NCI-H1436 (cell line): ENCODE measurements at places on chromosomes 13 and 19.

GRCh38 chr13:95226050-95226449 lies 75.2 kb downstream of the ABCC4 start:
- DNase-seq = no peak

DNA sequence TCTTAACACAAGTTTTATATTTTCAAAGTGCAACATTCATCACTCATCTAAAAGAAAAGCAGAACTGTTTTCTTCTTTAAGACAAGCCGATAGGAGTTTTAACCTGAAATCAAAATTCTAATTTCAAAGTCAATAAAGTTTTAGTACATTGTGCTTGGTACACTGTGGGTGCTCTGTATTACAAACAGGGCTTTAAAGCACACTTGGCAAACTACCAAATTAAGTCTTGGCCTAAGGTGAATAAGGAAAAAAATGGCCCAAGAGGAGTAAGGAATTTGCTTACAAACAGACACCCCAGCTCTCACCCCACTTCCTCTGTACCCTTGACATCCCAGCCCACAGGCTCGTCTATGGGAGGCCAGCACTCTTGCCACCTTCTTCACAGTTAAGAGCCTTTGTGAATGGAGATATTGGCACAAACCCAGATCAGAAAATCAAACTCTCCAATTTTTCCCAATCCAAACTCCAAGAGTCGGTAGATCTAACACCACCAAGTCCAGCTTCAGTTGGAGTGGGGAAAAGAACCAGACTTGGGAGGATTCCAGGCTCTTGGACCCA lies 66.0 kb downstream of the ABCC4 start:
- no peak for DNase-seq

DNA sequence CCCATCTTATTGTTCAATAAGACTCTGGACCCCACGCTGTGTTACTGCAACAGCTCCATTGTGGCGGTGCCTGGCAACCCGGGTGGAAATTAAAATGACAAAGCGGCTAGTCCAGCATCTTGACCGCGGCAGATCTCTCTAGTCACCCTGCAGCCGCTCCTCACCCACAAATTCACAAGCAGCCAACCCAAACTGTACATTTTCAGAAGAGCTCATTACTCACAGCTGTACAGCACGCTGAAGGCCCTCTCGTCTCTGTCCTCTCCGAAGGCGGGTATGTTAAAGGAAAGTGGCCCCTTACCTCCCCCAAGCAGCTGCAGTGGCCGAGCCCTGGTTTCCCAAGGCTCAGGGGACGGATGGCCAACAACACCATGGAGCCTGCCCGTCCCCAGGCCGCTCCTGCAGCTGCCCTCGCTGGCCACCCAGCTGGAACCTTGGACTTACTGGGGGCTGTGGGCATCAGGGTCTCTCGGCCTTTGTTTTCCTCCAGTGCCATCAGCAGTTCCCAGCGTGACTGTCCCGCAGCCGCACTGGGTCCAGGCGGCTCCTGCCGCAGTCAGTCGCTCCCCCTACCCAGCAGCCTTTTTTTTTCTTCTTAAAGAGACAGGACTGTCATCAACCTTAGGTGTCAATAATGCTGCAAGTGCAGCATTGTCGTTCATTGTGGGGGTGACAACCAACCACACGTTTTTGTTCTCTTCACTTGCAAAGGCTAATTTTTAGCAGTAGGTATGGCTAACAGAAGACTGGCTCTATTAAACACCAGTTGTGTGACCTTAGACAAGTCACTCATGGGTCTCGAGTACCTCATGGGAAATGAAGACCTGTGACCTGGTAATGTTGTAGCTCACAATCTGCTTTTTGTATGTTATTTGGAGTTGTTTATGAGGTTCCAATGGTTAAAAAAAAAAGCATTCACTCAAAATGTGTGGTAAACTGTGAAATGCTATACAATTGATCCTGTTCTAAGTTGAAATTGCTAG lies at the start of gene SACS:
Gene SACS (minus strand): TSS at position 532 of the 983 bp plus-strand sequence. CDS start 22,463 bp downstream, outside the sequence.
- no peak for DNase-seq

DNA sequence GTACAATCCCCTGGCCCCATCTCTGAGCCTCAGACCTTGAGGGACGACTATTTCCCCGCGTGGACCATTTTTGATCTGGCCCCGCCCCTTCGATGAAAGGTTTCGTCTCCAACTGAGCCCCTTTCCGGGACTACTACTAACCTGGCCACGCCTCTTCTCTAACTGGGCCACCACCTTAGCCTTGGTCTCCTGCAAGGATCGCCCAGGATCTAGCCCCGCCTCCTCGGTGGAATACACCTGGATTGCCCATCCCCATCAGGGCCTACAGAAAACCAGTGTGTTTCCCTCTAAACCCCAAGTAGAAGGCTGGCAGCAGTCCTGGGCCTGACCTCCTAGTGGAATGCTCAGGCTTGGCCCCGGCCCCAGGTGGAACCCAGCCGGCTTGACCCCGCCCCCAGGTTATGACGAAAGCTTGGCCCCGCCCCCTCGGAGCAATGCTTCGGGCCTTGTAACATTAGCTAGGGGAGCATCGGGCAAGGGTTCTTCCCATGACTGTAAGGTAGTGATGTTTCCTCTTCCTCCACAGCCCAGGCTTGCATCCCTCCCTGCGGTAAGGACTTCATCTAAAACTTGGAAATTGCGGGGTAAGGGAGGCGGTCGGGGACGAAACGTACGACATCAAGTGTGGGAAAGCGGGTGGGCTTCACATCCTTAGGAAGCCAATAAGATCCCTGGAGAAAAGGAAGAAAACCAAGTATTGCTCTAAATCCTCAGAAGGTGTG lies 9.1 kb downstream of the SPACA6 start:
- no peak for DNase-seq

- DNase-seq = no peak
These were observed 243.5 kb downstream of the ITGBL1 start for GRCh38 chr13:101695870-101696516.

- DNase-seq = no peak
These were observed 38.4 kb downstream of the GNG7 start for GRCh38 chr19:2663920-2664571.

- no peak for DNase-seq
These were observed 15.9 kb upstream of the EPHX3 start for GRCh38 chr19:15248106-15248505.

GRCh38 chr19:49676136-49676783 lies 811 bp upstream of the PRMT1 start:
- peak; percentile 95 for DNase-seq

- no peak for DNase-seq
These were observed 25.2 kb upstream of the ZNF845 start for GRCh38 chr19:53308339-53308811.

DNA sequence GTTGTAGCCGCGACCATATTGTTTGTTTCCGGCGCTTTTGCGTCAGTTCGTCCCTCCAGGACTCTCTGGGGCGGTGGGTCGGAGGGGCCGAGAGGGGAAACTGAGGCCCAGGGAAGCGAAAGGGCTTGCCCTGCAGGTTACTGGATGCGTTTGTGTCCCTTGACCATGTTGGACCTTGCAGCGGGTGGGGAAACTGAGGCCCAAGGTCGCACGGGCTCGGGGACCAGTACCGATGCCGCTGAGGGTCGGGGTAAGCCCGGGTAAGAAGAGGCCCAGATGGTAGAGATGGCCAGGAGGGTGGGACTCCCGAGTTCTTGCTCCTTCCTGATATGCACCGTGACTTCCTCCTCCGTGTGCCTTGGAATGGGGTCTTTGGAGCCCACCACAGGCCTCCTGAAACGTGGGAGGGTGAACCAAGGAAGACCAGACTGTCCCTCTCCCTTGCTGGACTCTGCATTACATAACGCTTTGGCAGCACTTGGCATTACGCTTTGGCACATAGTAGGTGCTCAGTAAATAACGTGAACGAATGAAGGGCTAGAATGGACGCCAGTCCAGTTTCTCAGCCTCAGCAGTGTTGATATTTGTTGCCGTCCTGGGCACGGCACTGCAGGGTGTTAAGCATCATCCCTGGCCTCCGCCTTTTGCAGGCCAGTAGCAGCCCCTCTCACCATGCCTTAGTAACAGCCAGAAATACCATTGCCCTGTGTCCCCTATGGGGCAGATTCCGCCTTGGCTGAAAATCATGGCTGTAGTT lies 743 bp downstream of the CHAF1A start:
- DNase-seq = no peak

GRCh38 chr13:95295026-95295425 lies 6.2 kb downstream of the ABCC4 start:
- DNase-seq = no peak

DNA sequence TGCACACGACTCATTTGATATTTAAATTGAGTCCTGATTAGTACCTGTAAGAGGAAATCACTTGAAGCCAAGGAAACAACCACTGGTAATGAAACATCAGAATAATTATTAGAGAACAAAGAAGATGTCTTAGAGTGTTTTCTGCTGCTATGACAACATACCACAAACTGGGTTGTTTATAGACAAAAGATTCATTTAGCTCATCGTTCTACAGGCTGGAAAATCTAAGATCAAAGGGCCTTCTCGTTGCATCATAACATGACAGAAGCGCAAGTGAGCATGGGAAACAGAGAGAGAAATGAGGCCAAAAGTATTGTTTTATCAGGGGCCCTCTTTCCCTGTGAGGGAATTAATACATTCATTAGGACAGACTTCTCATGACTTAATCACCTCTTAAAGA lies 1024.0 kb upstream of the PCDH9 start:
- no peak for DNase-seq

- no peak for DNase-seq
These were observed 24.3 kb upstream of the MYDGF start for GRCh38 chr19:4694211-4694987.

- DNase-seq = no peak
These were observed at the start of gene LILRB5 for GRCh38 chr19:54257116-54257480. TSS of gene LILRB5 (minus strand) at chr19:54257273. CDS start at chr19:54257193, 80 bp downstream.

DNA sequence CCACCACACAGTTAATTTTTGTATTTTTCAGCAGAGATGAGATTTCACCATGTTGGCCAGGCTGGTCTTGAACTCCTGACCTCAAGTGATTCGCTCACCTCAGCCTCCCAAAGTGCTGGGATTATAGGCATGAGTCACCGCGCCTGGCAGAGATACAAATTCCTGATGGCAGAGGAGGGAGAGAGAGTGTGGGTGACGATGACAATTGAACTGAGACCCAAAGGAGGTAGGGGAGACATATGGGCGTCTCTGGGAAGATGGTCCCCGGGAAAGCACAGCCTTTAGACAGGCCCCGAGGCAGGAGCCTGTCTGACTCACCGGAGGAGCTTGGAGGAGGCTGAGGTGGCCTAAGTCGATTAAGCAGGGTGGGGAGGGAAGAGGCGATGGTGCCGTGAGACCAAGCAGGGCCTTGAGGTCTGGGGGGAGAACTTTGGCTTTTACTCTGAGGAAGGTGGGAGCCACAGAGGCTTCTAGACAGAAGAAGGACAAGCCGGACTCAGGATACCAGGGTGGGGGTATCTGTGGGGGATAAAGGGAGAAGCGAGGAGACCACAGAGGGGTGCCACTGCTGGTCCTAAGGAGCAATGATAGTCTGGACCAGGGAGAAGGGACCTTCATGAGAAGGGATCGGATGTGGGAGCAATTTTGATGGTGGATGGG lies 38.2 kb downstream of the ARRDC2 start:
- no peak for DNase-seq

DNA sequence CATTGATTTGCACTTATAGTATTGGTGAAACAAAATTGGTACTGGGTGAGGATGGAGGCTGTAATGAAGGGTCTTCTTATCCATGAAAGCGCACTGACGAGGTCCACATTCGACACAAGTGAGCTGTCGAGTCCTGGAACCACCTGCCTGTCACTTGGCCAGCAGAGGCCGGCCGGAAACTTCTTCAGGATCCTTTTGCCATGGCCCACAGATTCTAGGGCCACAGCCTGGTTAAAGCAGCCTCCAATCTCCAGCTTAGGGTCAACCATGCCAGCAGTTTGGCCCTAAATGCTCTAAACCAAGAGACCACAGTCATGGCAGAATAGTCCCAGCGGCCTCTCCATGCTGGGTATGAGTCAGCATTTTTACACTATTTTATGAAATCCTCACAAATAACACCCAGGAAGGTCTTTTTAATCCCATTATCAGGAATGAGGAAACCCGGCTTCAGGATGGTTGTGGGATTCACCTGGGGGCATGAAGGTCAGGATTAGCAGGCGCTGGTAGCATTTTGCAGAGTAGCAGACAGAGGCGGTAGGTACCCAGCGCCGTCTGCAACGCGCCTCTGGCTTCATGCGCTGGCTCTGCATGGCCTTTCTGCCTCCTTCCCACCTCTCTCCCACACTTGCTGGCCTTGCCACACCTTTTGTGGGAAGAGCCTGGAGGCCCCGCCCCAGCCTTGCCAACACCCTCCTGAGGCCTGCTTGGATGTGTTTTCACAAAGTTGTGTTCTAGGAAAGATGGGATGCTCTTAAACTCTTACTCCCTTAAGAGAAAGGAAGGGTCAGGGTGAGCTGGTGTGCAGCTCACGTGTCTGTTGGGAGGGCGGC lies 15.2 kb downstream of the GAS6 start:
- DNase-seq = no peak

GRCh38 chr19:40689339-40690049 lies 957 bp downstream of the NUMBL start:
- DNase-seq = no peak

- no peak for DNase-seq
These were observed 42.6 kb upstream of the ATP11A start for GRCh38 chr13:112647256-112647655.

- DNase-seq = peak; percentile 65
These were observed 33.0 kb downstream of the UGGT2 start for GRCh38 chr13:96020155-96020575.

DNA sequence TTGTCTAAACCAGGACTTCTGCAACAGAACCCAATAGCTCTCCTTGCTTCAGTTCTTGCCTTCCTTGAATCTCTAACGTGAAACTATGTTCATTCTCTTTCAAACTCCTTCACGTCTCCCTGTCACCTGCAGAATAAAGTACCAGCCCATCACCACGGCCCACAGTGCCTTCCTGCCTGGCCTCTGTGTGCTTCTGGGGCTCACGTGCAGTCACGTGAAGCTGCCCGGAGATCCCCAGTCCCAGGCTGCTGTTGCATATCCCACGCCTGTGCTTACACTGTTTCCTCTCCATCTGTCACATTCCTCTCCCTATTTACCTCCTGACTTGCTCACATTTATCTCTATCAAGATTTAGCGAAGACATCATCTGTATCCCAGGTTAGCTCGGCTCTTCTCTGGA lies 102.8 kb downstream of the STARD13 start:
- no peak for DNase-seq

DNA sequence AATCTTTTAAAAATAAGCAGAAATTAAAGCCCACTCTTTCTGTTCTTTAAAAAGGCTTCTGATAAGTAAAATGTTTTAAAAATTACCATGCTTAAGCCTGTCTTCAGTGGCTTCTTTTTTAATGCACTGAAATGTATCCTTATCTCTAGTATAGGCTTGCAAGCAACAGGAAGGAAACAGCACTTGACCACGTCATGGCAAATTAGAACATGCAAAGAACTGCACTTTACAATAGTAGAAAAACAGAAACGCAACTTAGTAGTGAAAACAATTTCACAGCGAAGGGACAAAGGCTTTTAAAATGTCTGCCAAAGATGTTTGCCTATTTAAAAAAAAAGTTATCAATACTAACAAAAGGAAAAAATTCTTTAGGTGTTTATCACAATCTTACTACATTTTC lies 36.3 kb downstream of the ELF1 start:
- peak; percentile 19 for DNase-seq
